ENCODE measurements at places on chromosomes 7 and 10.

DNA sequence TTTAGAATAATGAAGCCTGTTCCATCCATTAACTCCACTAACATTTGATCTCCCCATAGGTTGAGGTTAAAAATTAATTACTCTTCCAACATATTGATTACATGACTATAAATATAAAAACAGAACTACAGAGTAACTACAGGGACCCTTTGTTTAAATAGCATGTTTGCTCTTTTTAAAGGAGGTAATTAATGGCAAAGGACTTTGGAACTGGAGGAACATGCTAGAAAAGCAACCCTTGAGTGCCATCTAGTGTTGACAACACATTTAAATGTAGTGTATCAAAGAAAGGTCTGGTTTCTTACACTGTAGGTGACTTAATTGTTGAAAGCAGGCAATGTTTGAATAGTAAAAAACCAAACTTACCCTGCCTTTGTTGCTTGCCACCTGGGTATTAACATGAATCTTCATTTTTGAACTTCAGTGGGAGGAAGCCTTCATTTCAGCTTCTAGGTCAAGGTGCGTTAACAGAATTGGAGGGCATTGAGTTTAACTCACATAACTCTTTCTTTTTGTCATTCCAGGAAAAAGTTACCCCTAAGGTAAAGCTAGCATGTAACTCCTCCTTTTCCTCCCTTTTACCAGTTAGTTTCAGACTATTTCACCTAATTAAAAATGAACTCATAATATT lies 52.6 kb upstream of the CAPZA2 start:
- DNase-seq = peak; percentile 76

GRCh38 chr10:111113238-111113960 lies 36.6 kb downstream of the ADRA2A start:
- DNase-seq = no peak

- no peak for DNase-seq
Measured at GRCh38 chr10:44913350-44914081, 2.4 kb downstream of the TMEM72 start.

- DNase-seq = no peak
Measured at GRCh38 chr7:117193564-117193963, 129.3 kb downstream of the WNT2 start.

DNA sequence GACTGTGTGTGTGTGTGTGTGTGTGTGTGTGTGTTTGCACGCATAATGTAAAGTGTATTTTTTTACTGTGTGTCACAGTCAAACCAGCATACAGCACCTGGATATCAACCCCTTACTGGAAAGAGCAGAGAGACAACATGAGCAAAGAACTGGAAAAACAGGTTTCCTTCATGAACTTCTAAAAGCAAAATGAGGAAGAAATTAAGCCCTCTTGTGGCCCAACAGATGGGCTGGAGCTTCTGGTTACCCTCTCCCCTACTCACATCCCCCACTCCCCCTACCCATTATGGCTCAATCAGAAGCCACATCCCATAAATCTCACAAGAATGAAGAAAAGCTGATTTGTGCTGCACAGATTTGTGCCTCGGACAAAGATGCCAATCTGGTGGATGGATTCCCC lies 36.2 kb downstream of the PDE1C start:
- peak; percentile 5 for DNase-seq

DNA sequence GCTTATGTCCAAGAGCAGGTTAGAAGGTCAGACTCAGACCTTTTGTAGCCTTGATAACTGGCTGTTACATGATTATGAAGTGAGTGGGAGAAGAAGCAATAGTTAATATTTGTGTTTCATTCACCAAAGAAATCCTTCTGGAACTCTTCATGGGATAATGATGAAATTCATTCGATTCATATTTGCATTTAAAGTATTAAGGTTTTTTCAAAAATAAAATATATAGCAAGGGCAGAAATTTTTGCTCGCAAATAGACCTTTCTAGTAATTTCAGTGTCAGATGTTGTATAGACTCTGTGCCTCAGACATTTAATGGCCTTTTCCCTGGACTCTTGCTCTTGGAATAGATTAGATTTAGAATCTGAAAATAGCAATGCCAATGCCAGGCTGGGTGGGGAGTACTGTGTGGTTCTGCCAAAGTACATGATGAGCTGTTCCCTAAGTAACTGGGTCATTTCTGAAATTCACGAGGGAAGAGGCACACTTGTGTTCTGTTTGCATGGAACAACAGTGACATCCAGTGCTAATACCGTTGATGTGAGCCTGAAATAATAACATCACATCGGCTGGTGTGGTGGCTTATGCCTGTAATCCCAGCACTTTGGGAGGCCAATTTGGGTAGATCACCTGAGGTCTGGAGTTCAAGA lies 119.2 kb downstream of the MBL2 start:
- DNase-seq = no peak

GRCh38 chr10:130459011-130459410 lies 322.8 kb downstream of the GLRX3 start:
- no peak for DNase-seq

- DNase-seq = no peak
Measured at GRCh38 chr10:28677888-28678686, 766 bp downstream of the BAMBI start.

- DNase-seq = no peak
Measured at GRCh38 chr7:110804501-110804900, 286.4 kb upstream of the LRRN3 start.

GRCh38 chr7:148862481-148862880 lies 21.6 kb downstream of the EZH2 start:
- DNase-seq = no peak

- no peak for DNase-seq
Measured at GRCh38 chr10:4372601-4373000, 453.4 kb upstream of the AKR1E2 start.

DNA sequence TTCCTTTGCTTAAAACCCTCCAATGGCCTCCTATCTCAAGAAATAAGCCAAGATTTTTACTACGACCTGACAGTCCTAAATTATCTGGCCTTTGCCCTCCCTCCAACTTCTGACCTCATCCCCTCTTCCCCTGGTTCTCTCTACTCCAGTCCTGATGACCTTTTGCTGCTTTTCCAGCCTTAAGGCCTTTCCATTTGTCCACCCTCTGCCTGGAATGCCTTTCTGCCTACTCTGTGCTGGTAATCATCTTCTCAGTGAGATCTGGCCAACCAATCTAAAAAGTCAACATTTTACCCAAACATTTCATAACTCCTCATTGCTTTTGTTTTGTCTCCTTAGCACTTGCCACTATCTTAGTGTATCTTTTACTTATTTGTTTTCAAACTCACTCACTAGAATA lies 75.7 kb downstream of the VPS41 start:
- DNase-seq = no peak

GRCh38 chr10:71021402-71021801 lies 133.0 kb upstream of the PCBD1 start:
- no peak for DNase-seq

GRCh38 chr7:30974605-30975255 lies 11.0 kb downstream of the GHRHR start:
- no peak for DNase-seq

GRCh38 chr7:134602881-134603451 lies 43.7 kb upstream of the BPGM start:
- DNase-seq = no peak

DNA sequence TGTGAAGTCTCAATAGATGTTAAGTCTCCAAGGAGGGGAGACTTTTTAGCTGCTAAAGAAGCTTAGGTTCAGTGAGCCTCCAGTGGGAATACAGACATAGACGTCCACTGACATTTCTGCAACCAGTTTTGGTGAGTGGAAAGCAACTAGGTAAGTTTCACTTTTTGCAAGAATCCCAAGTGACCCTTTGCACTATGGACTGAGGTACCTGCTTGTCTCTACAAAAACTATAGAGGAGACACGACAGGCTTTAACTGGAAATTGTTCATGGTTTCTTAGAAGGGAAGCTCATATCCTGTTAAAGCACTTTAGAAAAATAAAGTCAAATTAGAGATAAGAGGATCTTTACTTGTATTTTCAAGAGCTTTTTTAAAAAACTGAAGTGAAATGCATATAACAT lies 38.6 kb downstream of the GBF1 start:
- DNase-seq = no peak

DNA sequence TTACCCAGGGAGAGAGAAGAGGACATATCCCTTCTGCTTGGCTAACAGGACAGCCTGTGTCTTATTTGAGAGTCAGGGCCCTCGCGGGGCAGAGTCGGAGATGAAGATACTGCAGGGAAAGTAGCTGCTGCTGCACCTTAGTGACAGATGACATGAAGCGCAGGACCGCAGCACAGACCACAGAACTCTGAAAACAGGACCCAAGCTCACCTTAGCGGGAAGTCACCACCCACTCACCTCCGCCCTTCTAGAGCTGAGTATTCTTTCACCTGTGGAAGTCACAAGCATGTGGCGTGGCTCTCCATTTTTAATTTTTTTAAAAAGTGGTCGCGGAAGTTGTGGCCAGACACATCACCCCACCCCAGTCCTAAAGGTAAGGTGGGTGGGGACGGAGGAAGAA lies 191.4 kb downstream of the FAM107B start:
- DNase-seq = no peak

GRCh38 chr7:149824748-149825566 lies 13.2 kb upstream of the ZNF862 start:
- no peak for DNase-seq

DNA sequence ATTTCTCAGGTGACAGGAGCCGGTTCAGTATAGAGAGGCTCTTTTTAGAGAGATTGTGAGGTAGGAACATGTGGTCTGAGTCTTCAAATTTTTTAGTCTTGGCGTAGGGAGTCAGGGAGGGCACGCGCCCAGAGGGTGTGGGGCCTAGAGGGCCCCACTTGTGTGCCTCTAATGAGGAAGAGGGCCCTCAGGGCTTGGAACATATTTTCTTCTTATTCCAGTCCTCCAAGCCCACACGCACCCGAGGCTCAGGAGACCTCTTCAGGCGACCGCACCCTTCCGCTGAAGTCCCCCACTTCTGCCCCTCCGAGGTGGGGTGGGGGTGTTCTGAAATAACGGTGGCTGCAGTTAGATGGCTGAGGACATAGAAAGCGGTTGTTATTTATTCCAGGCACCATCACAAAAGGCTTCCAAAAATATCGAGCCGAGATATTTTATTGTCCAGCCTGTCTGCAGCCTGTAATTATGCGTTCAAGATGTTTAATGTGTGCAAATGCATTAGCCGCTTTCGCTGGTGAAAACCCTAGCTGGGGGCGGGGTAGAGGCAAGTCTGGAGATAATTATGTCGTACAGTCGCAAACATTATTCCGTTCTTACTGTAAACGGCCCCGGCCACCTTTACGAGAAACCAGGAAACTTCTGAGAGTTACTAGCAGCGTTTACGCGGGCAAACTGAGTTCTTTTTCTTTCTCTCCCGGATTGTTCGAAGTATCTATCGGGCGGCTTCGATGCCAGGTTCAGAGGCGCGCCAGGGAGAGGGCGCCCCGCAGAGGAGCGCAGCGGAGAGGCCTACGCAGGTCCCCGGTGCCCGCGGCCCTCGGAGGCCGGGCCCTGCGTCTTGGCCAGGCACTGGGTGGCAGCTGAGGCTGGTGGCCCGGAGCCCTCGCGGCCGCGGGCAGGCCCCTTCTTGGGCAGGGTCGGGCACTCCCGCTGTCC lies 12.9 kb upstream of the HOXA13 start:
- DNase-seq = no peak

DNA sequence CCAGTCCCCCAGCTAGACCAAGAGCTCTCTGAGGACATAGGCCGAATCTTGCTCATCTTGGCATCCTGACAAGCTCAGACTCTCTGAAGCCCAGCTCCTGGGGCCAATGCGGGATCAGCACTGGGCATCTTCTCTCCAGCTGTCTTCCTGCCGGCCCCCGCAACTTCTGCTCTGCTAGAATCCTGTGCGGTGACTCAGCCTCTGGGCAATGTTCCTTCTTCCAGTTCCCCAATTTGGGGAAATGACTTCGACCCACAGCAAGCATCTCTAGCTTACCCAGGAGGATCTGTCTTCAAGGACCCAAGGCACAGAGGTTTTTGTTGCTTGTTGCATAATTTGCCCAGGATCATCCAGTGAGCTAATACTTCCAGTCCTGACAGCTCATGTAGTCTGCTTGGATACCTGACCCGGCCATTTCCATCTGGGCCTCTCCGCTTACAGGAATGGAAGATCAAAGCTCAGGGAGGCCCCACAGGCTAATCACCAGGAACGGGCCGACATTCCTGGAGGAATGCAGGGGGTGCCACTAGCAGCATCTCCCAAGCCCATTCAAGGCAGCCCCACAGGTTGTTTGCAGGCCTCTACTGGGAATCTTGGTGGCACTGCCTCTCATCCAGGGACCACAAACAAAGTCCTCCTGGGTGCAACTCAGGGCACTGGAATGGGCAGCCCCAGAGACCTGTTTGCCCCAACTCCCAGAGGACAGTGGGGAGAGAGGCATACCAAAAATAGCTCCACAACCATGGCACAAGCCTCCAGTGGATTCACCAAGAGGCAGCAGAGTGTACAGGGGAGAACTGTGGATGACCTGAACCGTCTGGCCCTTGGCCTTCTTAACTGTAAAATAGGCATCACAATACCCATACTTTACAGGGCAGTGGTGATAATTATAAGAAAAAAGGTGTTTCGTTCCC lies 151.9 kb downstream of the NEURL1 start:
- no peak for DNase-seq

GRCh38 chr7:63789378-63790176 lies 209.1 kb upstream of the ZNF722 start:
- DNase-seq = no peak

- no peak for DNase-seq
Measured at GRCh38 chr10:132937861-132938260, 4.5 kb downstream of the CFAP46 start.

- no peak for DNase-seq
Measured at GRCh38 chr10:25522946-25523608, 348.3 kb downstream of the GPR158 start.

GRCh38 chr10:7928536-7928935 lies 110.2 kb downstream of the TAF3 start:
- no peak for DNase-seq

- DNase-seq = no peak
Measured at GRCh38 chr10:128642023-128642422, 515.8 kb upstream of the MKI67 start.

- no peak for DNase-seq
Measured at GRCh38 chr10:47282005-47282656, 17.9 kb upstream of the GDF10 start.

DNA sequence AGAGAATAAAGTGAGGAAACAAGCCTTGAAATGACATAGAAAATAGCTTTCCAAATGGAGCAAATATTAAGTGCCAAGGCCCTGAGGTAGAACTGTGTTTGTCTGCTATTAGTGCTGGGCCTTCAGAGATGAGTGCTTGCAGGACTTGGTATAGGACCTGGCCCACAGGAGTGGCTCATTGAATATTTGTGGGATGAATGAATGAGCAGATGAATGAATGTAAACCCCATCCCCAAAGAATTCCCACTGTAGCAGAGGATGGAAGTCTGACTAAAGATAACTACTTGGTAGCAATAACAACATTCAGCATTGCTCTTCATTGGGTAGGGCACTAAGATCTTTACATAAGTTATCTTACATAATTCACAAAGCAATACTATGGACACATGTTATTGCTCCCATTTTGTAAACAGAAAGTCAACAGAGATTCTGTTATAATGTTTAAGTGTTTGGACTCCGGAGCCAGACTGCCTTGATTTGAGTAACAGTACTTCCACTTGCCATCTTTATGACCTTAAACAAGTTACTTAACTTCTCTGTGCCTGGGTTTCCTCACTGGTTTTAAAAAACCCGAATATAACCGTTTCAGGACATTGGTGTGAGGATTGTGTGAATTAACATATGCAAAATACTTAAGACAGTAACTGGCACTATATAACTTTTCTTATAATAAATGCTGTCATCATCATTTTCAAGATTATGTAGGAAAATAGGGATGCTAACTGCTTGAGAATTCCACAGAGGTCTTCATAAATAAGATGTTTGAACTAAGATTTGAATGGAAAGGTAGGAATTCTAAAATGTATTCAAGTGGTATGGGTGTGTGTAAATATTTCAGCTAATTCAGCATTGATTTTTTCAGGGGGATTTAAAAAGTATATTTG lies 141.9 kb downstream of the PRKG1 start:
- no peak for DNase-seq

Measured in NCI-H774 (cell line).